GF-D8 (cell line): ENCODE measurements at places on chromosomes 4 and X.

DNA sequence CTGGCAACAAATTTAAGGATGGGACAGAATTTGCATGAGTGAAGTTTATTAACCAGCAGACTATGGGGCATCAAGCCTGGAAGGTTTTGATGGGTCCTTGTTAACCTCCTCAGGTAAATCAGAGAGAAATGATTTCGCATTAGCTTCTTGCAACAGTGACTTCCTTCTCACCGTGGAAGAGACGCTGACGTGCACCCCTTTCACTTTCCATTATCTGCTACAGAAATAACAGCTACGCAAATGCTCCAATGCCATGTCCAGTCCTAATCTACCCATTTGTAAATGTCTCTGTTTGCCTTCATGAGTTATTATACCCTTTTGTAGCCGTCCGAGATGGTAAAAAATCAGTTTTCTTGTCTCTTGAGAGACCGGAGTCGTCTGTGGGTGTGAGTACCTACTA is 100.3 kb downstream of the SLC34A2 start:
- no peak for DNase-seq

DNA sequence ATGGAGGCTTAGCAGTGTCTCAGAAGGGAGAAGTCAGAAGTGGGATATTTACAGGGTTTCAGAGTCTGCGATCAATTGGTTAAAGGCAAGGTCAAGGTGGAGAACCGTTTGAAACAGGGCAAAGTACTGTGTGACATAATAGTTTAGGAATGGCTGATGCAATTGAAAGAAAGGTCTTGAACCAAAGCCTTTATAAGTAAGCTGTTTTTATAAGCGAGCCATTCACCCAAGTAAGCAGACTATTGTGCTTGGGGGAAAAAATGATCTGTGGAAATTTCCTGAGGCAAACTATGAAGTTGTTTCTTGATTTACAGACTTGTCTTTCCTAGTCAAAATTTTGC is 327.3 kb downstream of the CAMK2D start:
- DNase-seq = no peak

- no peak for DNase-seq
These were observed 255.6 kb downstream of the ASMT start for GRCh38 chrX:1870421-1870820.

DNA sequence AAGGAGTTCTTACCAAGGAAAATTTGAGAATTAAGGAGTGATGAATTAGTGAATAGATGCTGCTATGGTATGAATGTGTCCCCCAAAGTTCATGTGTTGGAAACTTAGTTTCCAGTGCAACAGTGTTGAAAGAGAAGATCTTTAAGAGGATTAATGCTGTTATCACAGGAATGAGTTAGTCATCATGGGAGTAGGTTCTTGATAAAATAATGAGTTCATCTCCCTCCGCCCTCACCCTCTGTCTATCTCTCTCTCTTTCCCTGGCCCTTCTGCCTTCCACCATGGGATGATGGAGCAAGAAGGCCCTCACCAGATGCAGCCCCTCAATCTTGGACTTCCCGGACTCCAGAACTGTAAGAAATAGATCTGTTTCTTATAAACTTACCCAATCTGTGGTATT is 38.3 kb upstream of the KLHL8 start:
- DNase-seq = no peak

DNA sequence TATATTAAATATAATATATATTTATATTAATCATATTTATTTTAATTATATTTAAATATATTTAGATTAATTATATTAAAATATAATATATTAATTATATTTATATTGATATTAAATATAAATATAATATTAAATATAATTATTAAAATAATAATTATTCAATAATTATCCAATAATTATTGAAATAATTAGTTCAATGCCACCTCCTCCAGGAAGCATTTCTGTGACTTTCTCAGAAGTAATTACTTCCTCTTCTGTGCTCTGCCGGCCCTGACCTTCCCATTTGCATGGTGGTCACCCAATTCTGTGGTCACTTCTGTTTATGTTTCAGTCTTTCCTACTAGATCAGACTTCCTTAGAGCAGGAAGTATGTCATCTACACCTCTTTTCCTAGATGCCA is 45.8 kb downstream of the EVC2 start:
- DNase-seq = no peak

DNA sequence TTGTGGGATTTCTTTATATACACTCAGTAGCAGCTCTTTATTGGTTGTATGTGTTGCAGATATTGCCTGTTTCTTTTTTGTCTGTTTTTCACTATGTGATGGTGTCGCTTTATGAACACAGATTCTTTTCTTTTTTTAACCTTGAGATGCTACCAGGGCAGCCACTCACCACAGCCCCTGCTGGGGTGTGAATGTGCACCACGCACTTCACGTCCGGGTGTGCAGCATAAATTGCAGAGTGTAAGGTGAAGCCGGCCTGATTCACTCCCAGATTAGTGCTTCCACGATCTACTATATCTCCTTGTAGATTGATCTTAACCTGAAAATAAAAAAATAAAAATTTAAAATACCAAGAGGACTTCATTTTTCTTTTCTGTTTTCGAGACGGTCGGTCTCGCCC is 71.4 kb downstream of the FAM193A start:
- DNase-seq = no peak

- DNase-seq = no peak
These were observed 55.0 kb upstream of the PPP1R2C start for GRCh38 chrX:42832764-42833549.

DNA sequence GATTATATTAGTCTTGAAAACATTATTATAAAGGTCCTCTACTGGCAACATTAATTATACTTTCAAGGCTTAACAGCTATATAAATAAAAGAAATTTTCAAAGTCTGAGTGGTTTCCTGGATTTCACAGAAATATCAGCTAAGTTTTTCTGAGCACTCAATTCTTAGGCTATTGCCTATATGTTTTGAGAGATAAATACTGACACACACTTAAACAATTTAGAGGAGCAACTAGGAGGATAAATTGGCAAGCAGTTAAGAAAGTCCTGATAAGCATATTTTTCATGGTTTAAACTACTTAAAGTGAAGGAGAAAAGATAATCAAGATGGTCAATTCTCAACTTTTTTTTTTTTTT is 2.7 kb upstream of the MGARP start:
- DNase-seq = no peak

DNA sequence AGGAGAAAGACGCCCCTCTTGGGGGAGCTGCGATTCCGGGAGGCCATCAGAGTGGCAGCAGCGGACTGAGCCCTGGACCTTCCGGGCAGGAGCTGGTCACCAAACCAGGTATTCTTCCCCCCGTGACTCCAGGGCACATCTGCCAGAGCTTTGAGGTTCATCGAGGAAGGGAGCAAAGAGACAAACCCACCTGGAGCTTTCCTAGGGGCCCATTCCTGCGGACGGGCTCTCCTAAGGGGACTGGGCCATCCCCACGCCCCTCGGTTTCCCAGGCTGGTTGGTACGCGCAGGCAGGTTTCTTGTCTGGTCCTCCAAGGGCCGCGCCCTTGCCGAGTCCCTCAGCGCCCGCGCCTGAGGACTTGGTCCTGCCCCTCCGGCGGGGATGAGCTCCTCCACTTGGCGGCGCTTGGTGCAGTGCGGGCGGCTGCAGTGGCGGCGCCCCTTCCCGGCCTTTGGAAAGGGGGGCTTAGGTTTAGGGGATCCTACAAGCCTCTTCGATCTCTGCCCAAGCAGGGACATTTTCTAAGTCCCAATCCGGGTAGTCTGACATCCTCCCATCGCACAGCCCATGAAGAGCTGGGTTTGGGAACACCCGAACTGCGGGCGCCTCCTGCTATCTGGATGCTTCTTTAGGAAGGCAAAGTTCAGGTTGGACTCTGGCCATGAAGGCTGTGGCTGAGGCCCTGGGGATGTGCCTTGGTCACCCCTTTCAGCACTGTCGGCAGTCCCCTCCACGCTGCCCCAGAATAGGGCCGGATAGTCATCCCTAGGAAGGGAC is 538 bp downstream of the STBD1 start:
- DNase-seq = no peak

- DNase-seq = no peak
These were observed 694.4 kb downstream of the TRAM1L1 start for GRCh38 chr4:116391020-116391419.

DNA sequence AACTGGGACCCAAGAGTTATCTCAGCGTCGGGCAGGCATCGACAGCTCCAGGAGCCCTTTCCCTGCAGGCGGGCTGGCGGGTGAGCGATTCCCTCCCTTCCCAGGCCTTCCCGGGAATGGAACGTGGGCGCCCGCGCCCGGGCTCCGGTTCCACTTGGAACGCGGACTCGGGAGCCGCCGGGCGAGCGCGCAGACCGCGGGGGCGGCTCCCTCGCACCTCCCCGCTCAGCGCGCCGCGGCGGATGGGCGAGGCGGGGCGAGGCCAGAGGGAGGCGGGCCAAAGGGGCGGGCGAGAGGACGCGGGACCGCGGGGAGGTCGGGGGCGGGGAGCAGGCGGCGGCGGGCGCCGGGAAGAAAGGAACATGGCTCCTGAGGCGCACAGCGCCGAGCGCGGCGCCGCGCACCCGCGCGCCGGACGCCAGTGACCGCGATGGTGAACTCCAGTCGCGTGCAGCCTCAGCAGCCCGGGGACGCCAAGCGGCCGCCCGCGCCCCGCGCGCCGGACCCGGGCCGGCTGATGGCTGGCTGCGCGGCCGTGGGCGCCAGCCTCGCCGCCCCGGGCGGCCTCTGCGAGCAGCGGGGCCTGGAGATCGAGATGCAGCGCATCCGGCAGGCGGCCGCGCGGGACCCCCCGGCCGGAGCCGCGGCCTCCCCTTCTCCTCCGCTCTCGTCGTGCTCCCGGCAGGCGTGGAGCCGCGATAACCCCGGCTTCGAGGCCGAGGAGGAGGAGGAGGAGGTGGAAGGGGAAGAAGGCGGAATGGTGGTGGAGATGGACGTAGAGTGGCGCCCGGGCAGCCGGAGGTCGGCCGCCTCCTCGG is at the start of gene PKD2:
Gene PKD2 (plus strand): TSS at position 332 of the 818 bp plus-strand sequence. CDS start 99 bp downstream, at position 431.
- peak; percentile 9 for DNase-seq

GRCh38 chrX:24306440-24306839 is 7.4 kb downstream of the SUPT20HL2 start:
- DNase-seq = no peak

- DNase-seq = no peak
These were observed 90.0 kb upstream of the EXOC1L start for GRCh38 chr4:55729351-55730279.

GRCh38 chr4:104025251-104025650 is 305.5 kb upstream of the TACR3 start:
- DNase-seq = no peak

DNA sequence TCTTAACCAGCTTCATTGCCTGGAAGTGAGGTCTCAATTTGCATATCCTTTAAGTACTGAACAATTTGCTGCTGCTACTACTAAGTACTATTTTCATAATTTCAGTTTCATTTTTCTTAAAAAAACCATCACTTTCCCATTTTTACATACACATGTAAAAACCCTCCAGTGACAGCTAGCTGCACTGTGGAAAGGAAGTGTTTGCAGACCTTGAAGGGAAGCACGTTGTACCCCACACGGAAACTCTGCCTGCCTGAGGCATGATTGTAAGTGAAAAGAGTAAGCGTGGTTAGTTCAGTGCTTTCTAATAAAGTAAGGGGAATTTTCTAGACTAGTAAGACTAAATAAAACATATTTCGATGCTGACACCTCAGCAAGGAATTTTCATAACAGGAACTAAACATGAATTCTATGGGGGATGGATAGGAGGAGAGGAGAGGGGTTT is 103.6 kb downstream of the RAPGEF2 start:
- DNase-seq = no peak

DNA sequence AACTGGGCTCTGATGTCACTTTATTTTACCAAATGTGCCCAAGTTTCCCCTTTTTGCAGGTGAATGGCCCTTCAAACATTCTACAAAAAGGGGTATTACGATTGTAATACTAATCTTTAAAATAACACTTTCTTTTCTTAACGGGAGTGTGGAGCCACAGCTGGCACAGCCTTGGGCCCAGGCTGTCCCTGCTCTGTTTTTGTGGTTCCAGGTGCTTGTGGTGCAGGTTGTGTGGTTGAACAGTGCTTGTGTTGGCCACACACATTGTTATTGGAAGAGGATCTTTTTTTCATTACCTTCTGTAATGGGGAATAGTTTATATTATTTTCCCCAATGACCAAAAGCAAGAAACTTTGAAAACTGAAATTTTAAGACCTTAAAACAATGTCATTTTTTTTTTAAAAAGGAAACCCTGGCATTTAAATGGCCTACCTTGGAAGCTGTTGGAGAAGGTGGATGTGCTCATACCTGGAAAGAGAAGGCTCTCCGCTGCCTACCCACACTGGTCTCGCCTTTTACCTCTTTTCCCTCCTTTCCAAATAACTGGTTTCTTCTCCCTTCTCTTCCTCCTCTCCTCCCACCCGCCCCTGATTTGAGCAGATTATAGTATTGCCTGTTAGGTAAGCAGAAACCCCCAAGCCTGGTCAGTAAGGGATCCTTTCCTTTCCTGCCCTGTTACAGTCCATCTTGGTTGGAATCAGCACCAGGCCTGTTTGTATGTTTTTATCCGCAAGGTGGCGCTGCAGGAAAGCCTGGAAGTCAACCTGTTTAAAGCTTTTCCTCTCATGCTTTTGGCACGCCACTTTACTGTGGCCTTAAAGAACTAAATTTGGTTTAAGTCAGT is 28.6 kb downstream of the HADH start:
- DNase-seq = no peak

GRCh38 chr4:105625214-105625613 is 72.8 kb downstream of the ARHGEF38 start:
- no peak for DNase-seq

DNA sequence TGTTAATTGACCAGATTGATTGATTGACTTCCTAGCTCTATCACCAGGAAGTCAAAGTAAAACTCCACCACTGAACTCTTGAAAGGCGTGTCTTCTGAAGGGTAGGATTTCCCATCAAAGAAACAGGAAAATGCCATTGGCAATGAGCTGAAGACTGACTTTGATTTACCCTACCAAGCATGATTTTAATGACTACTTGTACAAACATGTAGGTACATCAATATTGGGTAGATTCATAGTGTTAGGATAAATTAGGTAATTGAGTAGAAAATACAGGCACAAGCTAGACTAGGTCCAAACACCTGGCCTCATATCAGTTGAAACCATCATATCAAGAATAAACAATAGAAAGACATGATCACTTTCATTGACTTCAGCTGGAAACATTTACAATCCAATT is 53.2 kb upstream of the ATXN3L start:
- DNase-seq = no peak

DNA sequence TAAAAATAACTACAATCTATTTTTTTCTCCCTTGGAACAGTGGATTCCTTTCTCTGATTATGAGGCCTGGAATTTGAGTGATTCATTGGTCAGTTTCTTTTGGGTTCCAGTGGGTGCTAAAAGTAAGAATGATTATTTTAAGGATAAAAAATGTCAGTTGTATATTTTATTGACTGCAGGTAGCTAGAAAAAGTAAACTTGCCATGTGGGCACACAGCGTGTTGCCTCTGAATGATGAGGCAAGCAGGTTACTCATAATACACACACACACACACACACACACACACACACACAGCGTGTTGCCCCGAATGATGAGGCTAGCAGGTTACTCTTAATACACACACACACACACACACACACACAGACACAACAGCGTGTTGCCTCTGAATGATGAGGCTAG is 13.8 kb downstream of the GALNT7 start:
- DNase-seq = no peak

GRCh38 chr4:140020457-140021361 is 133.3 kb downstream of the MAML3 start:
- DNase-seq = no peak
